ENCODE measurements at places on chromosomes 4 and X.

- no peak for DNase-seq
These were observed 57.1 kb downstream of the ANAPC4 start for GRCh38 chr4:25433966-25434827.

DNA sequence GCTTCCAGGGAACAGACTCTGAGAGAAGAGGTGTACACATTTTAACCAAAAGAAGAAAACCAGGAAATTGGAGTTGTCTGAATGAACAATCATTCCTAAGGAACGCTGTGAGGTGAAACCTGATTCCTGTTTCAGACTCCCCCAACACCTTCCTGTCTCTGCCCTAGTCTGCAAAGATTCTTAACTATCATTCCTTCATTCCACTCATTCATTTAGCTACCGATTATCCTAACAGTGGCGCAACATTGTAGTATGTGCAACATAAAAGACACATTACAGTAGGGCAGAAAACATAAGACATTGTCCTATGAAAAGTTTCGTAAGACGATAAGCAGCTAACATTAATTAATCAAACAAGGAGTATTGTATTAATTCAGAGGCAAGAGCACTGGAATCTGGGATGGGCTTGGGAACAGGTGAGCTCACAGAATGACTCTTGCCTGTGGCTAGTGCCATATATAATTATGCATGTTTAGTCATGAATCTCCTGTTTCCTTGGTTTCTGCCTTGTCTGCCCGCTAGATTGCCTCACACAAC, 23.8 kb upstream of the ADH7 start:
- DNase-seq, result no peak

- no peak for DNase-seq
These were observed 85.1 kb downstream of the RLIM start for GRCh38 chrX:74529311-74529710.

DNA sequence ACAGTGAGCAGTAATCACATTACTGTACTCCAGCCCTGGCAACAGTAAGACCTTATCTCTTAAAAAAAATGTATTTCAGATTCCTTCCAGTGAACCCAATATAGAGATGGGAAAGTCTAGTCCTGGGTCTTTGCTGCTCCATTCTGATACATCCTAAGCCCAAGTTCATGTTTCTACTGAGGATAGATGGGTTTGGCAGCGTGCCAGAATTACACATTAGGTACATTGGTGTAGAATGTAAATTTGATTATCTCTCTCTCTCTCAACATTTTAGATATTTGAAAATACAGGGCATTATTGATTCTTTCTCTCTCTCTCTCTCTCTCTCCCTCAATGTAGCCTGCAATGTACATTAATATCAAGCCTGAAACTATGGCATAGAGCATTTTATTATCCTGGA, 43.5 kb upstream of the ZNF330 start:
- no peak for DNase-seq

GRCh38 chr4:93182722-93183121, 645.8 kb upstream of the ATOH1 start:
- DNase-seq, result no peak

DNA sequence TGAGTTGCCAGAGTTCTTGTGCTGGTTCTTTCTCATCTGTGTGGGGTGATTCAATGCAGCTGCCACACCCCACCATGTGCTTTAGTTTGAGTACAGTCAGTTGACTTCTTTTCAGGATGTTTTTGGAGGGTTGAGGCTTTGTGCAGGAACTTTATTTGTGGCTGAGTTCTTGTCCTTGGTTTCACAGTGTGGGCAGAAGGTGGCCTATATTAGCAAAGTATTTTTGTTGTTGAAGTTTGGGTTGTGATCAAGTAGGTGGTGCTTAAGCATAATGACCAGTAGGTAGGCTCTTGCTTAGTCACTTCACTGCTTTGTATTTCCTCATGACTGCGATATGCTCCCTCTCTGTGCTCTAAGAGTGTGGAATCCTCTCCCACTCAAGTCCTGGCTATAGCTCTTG, 80.3 kb downstream of the ARHGAP24 start:
- DNase-seq, result no peak

DNA sequence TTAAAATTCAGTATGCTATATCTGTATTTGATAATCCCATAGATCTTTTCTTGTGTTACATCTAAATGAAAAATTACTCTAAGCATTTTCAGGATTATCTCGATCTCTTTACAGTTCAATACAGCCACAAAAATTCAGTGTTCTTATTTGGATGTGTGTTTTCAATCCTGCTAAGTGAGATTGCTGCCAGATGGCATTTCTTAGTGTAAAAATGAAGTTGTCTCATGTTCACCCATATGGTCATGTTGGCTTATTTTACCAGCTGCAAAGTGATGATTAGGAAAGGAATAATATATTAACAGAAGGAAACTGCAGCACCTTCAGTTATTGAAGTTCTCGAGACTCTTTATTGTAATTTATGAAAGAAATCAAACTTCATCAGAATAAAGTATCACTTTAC, 12.1 kb upstream of the FAM47A start:
- DNase-seq, result no peak
